ENCODE measurements at places on chromosomes 4 and X. TPM values are rescaled to one million over a fixed set of nuclear protein-coding genes. Genes with fewer than 3 reads are reported as not detected.

DNA sequence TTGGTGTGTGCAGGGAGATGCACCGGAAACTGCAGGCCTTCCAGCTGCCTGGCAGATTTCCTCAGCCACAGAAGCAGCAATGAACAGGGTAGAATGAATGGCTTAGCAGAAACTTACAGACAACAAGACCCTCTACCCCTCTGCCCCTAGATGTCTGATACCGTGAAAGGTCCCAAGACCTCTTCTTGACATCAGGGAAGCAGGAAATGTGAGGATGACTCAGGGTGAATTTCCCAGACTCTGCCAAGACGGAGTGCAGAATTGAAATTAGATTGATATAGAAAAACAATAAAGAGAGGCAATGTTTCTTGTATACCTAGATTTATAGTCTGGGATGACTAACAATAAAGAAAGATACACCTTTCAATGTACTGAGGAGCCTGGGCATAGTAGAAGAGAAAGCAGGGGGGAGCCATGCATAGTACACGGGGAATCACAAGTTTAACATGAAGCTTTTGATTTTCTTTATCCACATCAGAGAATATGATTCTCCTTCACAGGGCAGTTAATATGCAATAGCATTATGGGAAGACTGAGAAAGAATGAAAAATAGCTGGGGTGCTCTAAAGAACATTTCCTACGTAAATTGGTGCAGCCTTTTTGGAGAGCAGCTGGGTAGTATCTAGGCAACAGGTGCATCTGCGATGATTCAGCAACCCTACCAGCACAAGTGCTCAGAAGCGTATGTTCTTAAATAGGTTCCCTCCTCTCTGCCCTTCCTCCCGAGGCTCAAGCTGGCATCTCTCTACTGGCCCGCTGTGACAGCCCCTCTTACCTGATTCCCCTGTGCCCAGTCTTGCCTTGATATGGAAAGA is 18.3 kb upstream of the CXCR3 start:
- no peaks in the 10 kb centered on the region for H3K27me3 ChIP-seq
- peak overlapping the region; percentile 63 for H3K27ac ChIP-seq
- no peak overlapping the region for H3K4me3 ChIP-seq
- no peak for DNase-seq
- H3K36me3 ChIP-seq: no peaks in the 10 kb centered on the region
- H3K4me1 ChIP-seq: peaks cover 7% of the 10 kb centered on the region

DNA sequence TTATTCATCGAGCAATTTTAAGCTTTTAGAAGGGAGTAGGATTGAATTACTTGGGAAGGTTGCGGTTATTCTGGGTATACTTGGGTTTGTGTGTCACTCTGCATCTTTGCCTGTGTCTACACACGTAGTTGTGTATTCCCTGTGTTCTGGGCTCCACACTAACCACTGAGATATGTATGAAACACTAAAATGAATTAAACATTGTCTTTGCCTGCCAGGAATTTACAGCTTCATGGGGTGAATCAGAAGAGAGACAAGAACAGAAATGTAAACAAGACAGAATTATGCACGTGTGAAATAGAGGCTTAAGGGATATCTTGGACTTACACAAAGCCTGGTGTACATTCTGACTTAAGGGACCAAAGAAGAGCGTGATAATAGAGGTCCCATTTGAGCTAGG is 228.5 kb downstream of the AFF2 start:
- no peaks in the 10 kb centered on the region for H3K36me3 ChIP-seq
- no peak overlapping the region for H3K27ac ChIP-seq

GRCh38 chr4:109979920-109980717 is 67.4 kb downstream of the EGF start:
- no peaks in the 10 kb centered on the region for H3K27me3 ChIP-seq
- H3K4me3 ChIP-seq: no peak overlapping the region
- no peak for DNase-seq
- no peaks in the 10 kb centered on the region for H3K36me3 ChIP-seq

- H3K27me3 ChIP-seq: no peaks in the 10 kb centered on the region
- peak overlapping the region; percentile 89 for H3K27ac ChIP-seq
- peak overlapping the region; percentile 61 for H3K4me3 ChIP-seq
- H3K36me3 ChIP-seq: no peaks in the 10 kb centered on the region
These were observed 111.0 kb downstream of the DHX15 start for GRCh38 chr4:24473309-24473721.

- no peaks in the 10 kb centered on the region for H3K36me3 ChIP-seq
- no peak overlapping the region for H3K4me3 ChIP-seq
- no peak overlapping the region for H3K27ac ChIP-seq
- no peaks in the 10 kb centered on the region for H3K27me3 ChIP-seq
These were observed 11.7 kb upstream of the HERC5 start for GRCh38 chr4:88445252-88445651.

DNA sequence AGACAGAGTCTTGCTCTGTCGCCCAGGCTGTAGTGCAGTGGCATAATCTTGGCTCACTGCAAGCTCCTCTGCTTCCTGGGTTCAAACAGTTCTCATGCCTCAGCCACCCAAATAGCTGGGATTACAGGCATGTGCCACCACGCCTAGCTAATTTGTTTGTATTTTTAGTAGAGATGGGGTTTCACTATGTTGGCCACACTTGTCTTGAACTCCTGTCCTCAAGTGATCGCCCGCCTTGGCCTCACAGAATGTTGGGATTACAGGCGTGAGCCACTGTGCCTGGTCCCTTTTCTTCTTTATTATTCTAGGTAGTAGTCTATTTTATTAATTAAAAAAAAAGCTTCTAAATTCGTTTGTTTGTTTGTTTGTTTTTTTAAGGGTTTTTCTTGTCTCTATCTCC is 59.1 kb downstream of the SLAIN2 start:
- no peaks in the 10 kb centered on the region for H3K4me1 ChIP-seq
- DNase-seq: no peak
- no peaks in the 10 kb centered on the region for H3K27me3 ChIP-seq

DNA sequence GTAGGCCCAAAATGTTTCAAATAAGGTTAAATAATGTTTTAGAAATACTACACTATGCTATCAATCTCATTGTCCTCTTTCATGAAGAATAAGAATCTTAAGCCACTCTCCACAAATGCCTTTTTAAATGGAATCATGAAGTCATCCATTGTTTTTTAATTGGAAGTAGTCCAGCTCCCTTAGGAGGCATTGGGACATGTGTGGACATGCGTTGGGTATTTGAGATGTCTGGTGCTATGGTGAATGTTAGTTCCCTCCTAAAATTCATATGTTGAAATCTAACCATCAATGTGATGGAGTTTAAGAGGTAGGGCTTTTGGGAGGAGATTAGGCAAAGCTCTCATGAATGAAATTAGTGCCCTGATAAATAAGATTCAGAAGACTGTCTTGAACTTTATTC is 289.0 kb downstream of the C4orf33 start:
- no peak for DNase-seq
- no peak overlapping the region for H3K27ac ChIP-seq
- no peaks in the 10 kb centered on the region for H3K4me1 ChIP-seq

- peaks cover 26% of the 10 kb centered on the region for H3K4me1 ChIP-seq
- no peaks in the 10 kb centered on the region for H3K27me3 ChIP-seq
- H3K27ac ChIP-seq: no peak overlapping the region
- H3K36me3 ChIP-seq: peaks cover 23% of the 10 kb centered on the region
- no peak overlapping the region for H3K4me3 ChIP-seq
These were observed 52.0 kb downstream of the IRF2 start for GRCh38 chr4:184422378-184422777.

GRCh38 chrX:46873746-46874145 is 36.9 kb downstream of the RP2 start:
- H3K36me3 ChIP-seq: no peaks in the 10 kb centered on the region
- no peaks in the 10 kb centered on the region for H3K4me1 ChIP-seq
- DNase-seq: no peak
- no peak overlapping the region for H3K27ac ChIP-seq

DNA sequence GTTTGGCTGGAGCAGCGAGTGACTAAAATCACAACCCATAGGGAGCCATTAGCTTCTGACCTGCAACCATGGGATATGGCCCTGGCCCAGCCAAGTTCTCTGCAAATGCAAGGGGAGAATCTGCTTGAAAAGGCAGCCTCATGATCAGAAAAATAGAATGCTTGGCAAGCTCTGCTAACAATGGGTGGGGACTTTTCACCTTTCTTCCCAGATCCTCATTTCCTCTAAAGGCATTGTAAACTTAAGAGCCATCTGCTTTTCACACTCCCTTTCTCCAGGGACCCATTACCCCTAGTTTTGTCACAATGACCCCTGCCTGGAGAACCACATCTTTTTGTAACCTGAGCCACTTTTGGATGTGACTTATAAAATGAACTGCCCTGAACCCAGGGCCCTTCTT is 104.3 kb downstream of the PARM1 start:
- H3K4me1 ChIP-seq: no peaks in the 10 kb centered on the region
- no peak overlapping the region for H3K4me3 ChIP-seq
- no peak for DNase-seq
- H3K27ac ChIP-seq: no peak overlapping the region
- no peaks in the 10 kb centered on the region for H3K36me3 ChIP-seq

MAOA gene
- total RNA-seq: 208 TPM

GJB1 gene
- not detected for total RNA-seq

CSTF2 gene
- total RNA-seq: 6.1 TPM

NUP62CL gene
- not detected for total RNA-seq
